ENCODE measurements at places on chromosomes 1 and 21.
A peak's percentile ranks its signal among the peaks of the same experiment; 100 is the strongest.

DNA sequence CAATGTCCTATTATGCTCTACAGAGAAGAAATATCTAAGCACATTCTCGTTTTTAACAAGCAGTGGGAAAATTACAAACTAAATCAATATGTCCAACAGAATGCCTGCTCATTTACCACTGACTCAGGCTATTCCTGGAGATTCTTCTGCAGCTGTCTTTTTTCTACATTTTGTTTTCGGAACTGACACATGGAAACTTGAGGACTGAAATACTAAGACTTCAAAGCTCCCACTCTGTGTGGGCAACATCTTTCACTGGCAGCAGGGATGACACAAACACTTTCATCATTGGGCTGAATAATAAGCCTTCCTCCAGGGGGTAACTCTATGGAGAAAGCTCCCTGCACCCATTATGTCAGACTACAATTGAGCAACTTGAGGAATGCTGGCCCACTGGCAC is 175.5 kb upstream of the NCAM2 start:
- DNase-seq = no peak

DNA sequence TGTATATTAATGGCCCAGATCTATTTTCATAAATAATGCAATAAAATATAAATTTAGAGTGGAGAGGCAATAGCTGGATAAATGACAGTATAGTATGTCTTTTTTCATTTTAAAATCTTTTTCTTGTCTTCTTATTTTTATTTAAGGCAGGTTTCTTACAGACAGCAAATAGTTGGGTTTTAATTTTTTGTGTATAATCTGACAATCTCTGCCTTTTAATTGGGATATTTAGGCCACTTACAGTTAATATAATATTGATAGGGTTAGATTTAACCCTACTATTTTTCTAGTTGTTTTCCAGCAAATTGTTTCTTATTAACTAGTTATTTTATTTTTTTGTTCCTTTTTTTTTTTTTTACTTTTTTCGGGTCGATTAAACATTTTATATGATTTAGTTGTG is 23.3 kb upstream of the KCTD3 start:
- DNase-seq = no peak

DNA sequence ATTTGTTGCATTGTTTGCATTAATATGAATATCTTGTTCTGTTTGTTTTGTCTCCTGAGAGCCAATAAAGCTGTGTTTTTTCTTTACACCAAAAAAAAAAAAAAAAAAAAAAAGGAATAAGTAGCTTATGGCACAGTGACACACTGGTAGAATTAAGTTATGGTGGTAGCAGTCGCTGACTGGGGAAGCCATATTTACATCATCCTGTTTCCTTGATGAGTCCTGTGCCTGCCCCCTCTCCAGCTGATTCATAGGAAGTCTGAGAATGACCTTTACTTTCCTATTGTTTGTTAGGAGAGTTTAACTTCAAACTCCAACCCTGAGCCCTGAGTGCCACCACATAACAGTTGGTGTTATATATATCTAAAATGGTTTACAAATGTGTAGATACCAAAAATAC is 62.2 kb downstream of the OBSCN start:
- DNase-seq = peak; percentile 94

DNA sequence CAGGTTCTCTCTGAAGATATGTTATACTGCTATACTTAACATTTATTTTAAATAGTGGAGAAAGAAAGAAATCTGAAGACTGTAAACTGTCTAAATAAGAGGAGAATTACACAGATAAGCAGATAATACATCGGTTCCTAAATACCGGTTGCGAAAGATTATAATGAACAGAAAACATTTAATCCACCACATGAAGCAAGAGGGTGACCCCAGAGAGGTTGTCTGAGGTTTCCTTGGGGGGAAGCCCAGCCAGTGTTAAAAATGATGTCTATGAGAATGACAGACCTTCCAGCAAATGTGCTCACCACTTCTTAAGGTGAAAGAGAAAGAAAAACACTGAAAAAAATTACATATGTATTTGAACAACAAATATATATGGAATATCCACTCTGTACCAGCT is 356.4 kb upstream of the KAZN start:
- DNase-seq = no peak

DNA sequence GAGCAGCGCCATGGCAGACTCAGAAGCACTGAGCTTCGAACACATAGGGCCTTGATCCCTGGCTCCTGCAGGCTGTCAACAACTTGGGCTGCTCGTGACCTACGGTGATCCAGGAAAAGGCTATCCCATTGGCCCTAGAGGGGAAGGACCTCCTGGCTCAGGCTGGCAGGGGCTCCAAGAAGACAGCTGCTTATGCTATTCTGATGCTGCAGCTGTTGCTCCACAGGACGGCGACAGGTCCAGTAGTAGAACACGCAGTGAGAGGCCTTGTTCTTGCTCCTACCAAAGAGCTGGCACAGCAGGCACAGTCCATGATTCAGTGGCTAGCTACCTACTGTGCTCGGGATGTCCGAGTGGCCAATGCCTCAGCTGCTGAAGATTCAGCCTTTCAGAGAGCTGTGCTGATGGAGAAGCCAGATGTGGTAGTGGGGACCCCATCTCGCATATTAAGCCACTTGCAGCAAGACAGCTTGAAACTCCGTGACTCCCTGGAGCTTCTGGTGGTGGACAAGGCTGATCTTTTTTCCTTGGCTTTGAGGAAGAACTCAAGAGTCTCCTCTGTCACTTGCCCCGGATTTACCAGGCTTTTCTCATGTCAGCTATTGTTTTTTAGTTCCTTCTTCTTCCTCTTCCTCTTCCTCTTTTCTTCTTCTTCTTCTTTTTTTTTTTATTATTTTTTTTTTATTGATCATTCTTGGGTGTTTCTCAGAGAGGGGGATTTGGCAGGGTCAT is 18.9 kb downstream of the ITLN2 start:
- no peak for DNase-seq

GRCh38 chr1:99645699-99646531 is at the start of gene PALMD:
TSS of gene PALMD (plus strand) at chr1:99646113. CDS start at chr1:99646318, 205 bp downstream.
- peak; percentile 67 for DNase-seq

GRCh38 chr21:42093991-42094421 is 22.9 kb downstream of the UMODL1 start:
- peak; percentile 78 for DNase-seq

DNA sequence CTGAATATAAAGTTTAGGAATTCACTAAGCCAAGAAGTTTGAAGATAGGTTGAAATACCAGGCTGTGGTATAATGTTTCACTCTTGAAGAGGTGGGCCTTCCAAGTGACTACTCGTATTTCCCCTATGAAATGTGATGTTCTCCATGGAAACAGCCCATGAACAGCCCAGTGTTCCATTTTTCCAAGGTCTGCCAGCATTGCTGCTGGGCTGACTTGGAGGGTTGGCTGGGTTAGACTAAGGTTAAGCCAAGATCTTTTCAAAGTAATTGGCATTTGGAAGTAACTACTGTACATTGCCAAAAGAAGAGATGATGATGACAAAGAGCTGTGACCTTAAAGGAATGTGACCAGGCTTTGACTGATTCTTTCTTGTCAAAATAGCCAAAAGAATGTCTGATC is 73.8 kb downstream of the RPE65 start:
- no peak for DNase-seq

DNA sequence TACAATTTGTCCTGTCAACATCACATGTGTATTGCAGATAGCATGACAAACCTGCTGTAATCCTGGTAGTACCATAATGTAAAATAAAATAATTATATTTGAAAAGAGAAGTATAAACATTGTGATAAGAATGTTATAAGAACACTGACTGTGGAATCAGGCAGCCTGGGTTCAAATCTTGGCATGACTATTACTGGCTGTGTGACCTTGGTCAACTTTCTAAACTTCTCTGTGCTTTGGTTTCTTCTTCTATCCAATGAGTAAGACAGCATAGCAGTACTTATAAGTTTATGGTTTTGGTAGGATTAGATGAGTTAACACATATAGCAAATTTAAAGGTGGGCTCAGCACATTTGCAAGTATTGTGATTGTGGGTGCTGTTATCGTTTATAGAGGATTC is 147.1 kb downstream of the NOS1AP start:
- DNase-seq = no peak

DNA sequence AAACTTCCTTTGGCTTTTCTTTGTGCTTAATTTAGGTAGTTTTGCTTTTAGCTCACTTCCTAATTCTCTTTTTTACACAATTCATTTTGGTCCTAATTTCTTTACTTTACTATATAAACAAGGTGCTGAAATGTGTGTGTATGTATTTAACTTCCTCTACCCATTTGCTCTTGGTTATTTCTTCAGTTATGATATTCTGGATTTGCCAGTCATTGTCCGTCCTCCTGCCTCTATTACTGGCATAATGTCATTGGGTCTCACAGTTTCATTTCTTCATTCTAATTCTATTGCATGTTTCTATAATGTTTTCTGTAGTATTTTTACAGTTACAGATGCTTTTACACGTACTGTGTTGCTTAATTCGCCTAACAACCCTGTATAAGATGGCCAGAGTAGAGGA is 96.2 kb downstream of the ZMYM4 start:
- DNase-seq = no peak

GRCh38 chr1:11207898-11208611 is 18.9 kb downstream of the ANGPTL7 start:
- DNase-seq = peak; percentile 30

DNA sequence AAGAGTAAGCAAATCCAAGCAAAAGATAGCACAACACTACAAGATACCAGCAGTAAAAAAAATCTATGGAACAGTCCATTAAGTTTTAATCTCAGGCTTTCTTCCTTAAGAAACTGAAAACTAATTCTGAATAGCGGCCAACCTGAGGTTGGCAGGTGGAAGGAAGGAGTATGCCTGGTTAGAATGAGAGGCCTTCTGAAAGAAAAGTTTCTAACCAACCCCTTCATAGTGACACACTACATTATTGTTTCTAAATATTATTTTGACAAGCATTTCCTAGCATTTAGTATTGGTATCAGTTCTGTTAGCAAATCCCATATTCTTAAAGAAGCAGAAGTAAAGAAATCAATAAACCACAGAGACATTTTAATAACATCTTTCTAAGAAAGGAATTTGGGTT is 205.7 kb upstream of the PTBP2 start:
- DNase-seq = no peak

DNA sequence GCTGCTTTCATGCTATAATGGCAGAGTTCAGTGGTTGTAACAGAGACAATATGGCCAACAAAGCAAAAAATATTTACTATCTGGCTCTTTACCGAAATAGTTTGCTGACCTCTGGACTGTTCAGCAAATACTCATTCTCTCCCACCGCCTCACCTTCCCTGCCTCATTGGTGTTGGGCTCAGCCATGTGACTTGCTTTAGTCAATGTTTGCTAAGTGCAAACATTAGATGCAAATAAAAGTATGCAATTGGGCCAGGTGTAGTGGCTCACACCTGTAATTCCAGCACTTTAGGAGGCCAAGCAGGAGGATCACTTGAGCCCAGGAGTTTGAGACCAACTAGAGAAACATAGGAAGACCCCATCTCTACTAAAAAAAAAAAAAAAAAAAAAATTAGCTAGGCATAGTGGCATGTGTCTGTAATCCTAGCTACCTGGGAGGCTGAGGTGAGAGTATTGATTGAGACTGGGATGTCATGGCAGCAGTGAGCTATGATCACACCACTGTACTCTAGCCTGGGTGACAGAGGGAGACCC is 55.1 kb downstream of the RPL5 start:
- DNase-seq = no peak

DNA sequence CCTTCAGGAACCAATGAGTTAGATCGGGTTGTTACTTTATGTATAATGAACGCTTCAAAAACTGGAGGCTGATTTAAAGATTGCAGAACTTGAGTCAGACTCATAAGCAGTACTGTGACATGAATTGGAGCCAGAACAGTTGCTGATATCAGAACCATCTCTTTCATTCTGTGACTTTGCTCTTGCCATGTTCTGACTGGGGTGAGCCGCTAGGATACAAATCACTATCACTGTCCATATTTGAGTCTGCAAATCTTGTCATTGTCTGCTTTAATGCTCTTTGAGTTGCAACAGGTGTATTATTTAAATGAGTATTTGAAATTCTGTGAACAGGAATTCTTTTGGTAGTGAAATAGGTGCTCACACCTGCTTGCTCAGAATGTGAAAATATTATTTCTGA is 52.5 kb downstream of the LRIG2 start:
- no peak for DNase-seq

- no peak for DNase-seq
Measured at GRCh38 chr1:230690101-230690500, 23.8 kb downstream of the AGT start.

- DNase-seq = no peak
Measured at GRCh38 chr1:10594595-10595223, 120.0 kb downstream of the PEX14 start.

- DNase-seq = no peak
Measured at GRCh38 chr1:209383907-209384709, 199.4 kb upstream of the CAMK1G start.

DNA sequence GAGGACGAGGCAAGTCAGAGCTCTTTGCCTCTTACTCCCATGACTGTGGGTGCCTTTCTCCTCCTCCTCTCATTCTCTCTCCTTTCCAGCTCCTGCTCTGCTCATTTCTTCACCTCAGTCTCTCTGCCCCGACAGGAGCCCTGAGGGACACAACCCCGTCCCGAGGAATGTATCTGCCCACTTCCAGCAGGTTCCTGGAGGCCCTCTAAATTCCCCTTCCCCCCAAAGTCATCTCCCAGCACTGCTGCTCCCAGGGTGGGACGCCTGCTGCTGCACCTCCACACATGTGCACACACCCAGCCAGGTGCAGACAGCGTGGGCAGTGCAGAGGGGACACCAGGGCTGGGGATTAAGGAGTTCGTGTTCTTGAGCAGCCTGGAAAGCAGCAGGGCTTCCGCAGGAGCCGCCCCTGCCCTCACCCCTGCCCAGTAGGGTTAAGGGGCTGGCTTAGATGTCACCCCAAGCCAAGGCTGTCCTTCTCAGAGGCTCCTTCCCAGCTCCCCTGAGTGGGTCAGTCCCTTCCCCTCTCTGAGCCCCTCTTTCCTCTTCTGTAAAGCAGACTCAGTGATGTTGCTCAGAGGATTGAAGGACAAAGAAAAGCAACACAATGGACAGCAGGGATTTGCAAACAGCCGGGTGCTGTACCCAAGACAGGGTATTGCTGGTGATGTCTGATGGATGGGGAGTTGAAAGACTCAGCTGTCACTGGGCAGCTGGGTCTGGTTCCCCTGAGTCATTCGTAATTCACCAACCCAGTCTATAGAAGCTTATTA is 346.0 kb downstream of the MATN1 start:
- DNase-seq = no peak

DNA sequence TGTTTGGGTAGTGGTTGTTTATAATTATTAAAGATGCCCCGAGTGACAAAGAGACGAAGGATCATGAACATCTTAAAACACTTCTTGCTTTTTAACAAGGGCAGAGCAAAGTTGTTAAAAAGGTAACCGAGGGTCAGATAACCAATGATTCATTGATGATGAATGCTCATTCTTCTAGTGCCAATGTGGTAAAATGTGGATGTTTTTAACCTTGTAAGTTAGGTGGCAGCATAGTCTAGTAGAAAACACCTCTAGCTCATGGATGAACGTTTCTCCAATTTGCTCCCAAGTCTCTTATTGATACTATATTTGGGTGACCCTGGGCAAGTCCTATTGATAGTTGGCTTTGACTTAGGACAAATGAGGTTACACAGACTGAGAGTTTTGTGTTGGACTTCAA is 167.9 kb downstream of the KIF26B start:
- no peak for DNase-seq

All from lung microvascular endothelial cell (primary cell).